ENCODE measurements at places on chromosomes 3 and 15.

DNA sequence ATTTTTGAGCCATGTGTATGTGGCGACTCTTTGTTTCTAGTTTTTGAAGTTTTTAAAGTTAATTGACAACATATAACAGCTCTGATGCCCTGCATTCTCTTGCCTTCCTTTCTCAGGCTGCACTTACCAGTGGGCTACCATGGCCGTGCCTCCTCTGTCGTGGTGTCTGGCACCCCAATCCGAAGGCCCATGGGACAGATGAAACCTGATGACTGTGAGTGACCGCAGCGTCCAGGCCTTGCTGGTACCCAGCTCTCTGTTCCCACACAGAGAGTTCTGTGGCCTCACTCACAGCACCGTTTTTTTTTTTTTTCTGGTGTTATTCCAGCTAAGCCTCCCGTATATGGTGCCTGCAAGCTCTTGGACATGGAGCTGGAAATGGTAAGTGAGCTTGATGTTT lies 15.1 kb downstream of the FAH start:
- DNase-seq: no peak

DNA sequence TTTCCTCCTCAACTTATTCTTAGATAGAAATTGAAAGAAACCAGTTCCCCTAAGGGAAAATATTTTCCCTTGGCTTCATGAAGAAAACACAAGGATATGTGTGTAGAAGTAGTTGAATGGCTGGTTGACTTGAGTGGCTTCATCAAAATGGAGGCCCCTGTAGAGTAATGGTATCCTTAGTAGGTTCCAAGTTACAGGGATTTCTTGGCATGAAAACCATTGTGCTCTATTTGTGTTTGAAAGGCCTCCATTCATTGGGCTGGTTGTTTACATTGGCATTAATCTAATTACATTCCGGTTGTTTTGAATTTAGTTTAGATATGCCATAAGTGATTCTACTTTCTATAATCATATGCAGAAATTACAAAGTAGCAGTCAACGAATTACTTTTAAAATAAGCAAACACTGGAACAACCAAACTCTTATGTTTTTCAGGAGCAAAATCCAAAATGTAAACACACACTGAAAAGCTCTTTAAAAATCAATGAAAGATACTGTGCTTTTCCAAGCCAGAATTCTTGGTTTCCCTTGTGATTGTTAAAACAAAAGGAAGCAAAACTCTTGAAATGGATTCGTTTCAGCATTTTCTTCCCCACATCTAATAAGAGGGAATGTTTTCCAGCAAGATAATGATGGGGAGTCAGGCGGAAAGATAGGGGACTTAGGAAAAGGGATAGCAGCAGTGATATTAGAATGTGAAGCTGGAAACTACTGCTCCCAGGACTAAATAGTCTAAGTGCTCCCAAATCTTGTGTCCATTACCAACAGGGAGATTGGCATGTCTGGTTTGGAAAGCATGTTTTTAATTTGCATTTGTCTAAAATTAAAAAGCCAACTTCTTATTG lies 77.0 kb downstream of the EPHA3 start:
- DNase-seq: no peak

GRCh38 chr15:95996494-95996893 lies 334.0 kb upstream of the NR2F2 start:
- no peak for DNase-seq

- peak; percentile 89 for DNase-seq
Measured at GRCh38 chr3:66038726-66039589, at the start of gene MAGI1. Gene MAGI1, minus strand, starts transcription at chr3:66038918. Its CDS starts 610 bp downstream, at chr3:66038308.

DNA sequence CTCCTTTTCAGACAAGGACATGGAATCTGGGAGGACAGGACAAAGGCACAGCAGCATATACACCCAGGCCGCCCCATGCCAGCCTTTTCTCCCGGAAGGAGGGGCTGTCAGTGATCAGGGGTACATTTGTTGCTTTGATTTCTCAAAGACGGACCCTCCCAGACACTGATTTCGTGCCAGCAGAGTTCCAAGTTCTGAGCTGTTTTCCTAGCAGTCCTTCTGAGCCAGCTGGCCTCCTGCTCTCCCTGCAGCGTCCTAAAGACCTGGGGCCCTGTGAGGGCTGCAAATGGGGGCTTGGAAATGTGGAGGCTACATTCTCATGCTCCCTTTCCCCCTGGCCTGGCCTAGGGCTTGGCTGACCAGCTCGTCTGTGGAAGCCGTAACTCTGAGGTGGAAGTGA lies 22.3 kb downstream of the CTSH start:
- no peak for DNase-seq

All from retinal pigment epithelial cell (primary cell).